ENCODE measurements at places on chromosomes 3 and 15.

DNA sequence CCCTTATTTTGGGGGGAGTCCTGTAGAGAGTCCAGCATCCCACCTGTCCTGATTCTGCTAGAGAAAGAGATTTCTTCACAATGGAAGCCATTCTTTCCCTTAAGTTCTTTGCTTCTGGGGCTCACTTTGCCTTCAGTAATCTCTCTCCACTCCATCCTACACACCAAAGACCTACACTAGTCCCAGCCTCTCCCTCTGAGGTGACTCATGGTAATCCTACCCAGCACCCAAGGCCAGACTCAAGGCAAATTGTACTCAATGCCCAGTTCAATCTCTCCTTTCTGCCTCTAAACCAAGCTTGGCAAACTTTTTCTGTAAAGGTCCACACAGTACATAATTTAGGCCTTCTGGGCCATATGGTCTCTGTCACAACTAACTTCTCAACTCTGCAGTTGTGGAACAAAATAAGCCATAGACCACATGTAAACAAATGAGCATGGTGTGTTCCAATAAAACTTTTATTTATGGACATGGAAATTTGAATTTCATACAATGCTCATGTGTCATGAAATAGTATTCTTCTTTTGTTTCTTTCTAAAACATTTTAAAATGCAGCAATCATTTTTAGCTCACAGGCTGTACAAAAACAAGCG, 72.5 kb downstream of the MRPL46 start:
- DNase-seq = no peak

GRCh38 chr15:54517366-54517765, 539.1 kb downstream of the UNC13C start:
- no peak for DNase-seq

GRCh38 chr3:11009898-11010297, 17.4 kb downstream of the SLC6A1 start:
- no peak for DNase-seq

GRCh38 chr3:71964170-71964569, 179.2 kb upstream of the PROK2 start:
- no peak for DNase-seq

GRCh38 chr3:141059816-141060215, 8.7 kb downstream of the SPSB4 start:
- no peak for DNase-seq

GRCh38 chr3:43769885-43770425, 79.2 kb downstream of the ABHD5 start:
- DNase-seq = no peak

DNA sequence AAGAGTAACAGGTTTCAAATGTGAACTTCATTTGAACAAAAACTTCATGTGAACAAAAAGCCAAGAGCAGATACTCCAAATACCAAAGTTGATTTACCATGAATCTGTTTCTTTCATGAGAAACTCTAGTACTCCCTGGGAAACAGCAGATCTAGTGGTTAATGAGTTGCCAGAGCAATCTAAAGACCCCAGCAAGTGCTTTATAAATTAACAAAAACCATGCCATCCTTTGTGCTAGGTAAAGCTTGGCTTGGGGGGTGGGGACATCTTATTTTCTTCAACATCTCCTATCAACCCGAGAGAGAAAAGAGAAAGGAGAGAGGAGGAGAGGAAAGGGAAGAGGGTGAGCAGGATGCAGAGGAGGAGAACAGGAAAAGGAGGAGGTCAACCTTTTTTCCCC, 100.7 kb downstream of the TBL1XR1 start:
- DNase-seq = no peak

- no peak for DNase-seq
Observed at GRCh38 chr3:55315396-55315795, 171.7 kb downstream of the WNT5A start.

DNA sequence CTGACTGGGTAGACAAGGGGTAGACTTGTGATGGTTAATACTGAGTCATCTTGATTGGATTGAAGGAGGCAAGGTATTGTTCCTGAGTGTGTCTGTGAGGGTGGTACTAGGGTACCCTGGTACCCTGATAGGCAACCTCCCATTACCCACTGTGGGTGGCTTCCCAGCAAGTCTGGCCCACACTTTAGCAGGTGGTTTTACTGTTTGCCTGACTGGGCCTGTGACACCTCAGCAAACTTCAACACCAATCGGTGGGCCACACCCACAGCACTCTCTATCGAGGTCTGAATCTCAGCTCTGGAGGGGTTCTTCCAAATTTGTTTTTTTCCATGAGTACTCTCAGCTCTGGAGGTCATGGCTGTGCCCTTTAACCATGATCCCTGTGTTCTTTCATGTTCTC, 24.6 kb upstream of the SH3GL3 start:
- no peak for DNase-seq

DNA sequence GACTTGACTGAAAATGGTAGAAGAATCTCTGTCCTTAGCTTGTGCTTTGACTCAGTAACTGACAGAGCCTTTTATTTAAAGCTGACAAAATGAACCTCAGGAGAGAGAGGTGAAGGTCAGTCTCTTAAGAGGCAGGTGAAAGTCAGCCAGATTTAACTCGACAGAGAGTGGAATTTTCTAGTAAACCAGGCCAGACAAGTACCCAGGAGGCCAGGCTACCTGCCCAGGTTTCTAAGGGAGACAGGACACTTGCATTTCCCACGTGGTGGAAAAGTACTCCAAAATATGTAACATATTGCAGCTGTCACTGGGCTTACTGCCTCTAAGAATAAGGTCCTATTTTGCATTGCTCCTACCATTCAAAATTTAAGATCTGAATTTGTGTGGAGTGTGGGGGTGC, 167.9 kb downstream of the FMN1 start:
- no peak for DNase-seq

DNA sequence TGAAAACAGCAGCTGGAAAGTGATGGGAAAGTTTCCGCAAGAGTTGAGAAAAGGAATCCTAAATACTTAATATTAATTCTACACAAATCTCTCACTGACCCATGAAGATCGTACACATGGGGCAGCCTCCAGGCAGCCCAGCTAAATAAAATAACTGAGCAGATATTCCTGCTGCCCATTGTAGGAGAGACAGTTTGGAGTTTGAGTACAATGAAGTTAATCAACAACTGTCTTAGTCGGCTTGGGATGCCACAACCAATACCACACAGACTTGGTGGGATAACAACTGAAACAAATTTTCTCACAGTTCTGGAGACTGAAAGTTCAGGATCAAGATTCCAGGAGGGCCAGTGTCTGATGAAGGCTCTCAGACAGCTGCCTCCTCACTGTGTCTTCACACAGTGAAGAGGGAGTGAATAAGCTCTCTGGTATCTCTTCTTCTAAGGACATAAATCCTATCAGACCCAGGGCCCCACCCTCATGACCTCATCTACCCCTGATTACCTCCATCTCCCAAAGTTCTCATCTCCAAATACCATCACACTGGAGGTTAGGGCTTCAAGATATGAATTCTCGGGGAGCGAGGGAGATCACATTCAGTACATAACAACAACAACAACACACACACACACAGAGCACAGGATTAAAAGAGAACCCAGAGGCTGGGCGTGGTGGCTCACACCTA, 9.7 kb downstream of the TRPM7 start:
- no peak for DNase-seq

DNA sequence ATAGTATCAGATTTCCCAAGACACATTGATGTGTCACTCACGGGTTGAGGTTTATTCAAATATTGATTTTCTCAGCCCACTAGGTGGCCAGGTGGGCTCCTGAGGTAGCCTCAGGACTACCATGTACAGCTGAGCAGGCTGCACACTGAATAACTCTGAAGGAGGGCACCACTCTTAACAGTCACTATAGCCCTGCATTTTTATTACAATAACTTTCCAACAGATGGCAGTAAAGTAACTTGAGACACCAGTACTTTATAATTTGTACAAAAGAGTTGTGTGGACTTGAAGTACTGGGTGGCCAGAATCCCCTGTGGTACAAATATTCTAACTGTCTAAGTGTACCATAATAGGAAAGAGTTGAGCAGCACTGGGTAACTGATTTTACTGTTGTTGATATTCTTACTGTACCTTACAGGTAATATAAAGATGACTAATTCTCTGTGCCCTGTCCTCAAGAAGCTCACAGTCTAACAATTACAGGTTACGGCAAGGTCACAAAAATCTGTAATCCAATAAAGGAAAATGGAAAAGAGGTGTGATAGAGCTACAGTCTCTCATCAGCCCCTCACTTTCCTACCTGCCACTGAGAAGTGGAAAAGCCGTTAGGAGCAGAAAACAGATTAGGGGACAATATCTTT, 76.0 kb downstream of the ETFA start:
- no peak for DNase-seq

GRCh38 chr3:99413504-99413903, 224.9 kb upstream of the COL8A1 start:
- no peak for DNase-seq

DNA sequence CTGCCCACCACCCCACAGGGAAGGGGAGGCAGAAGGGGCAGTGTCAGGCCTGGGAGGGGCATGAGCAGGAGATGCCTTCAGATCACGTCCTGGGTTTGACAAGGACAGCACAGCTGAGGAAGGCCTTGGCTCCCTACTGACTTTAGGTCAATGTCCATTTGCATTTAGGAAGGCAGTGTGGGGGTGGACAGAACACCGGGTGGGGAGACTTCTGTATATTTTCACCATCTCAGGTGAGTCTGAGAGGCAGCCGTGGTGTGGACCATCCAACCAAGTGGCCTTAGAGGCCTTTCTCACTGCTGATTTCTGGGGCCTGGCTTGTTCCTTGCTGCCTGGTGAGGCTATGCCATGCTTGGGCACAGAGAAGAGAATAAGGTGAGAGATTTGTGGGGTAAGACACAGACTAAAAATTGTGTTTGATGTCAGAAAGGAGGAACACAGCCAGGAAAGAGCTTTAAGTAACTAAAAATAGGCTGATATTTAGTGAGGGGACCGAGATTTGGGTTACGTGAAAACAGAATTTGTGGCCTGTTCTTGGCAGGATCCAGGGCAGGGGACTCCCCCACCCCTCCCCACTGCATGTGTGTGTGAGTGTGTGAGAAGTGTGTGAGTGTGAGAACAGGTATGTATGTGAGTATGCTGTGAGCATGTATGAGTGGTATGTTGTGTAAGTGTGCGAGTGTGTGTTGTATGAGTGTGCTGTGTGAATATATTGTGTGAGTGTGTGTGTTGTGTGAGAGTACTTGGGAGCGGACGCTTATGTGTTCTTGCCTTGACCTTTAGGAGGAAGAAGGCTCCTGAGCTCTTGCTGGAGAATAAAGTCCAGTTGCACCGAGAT, 11.8 kb upstream of the PLA2G4E start:
- no peak for DNase-seq

GRCh38 chr15:38651328-38652038, 86.9 kb upstream of the RASGRP1 start:
- DNase-seq = no peak

- no peak for DNase-seq
Observed at GRCh38 chr3:146491303-146491702, 21.9 kb upstream of the PLSCR2 start.

DNA sequence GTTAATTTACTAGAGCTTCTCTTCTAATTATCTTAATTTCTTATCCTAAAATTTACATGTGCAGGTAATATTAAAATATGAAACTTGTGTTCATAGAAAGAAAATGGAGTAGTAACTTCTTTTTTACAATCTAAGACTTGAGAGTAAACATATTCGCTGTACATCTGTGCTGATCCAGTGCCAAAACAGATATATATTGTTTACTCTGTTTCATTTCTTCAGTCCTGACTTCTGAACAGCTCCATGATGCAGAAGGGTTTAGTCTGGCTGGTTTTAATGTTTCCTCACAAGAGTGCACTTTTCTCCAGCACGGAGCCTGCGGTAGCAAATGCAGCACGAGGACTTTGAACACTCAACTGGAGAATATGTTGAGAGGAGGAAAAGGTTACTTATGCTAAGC, 306.8 kb downstream of the EPHA3 start:
- no peak for DNase-seq

- DNase-seq = no peak
Observed at GRCh38 chr15:33159726-33160453, 34.6 kb downstream of the FMN1 start.

- no peak for DNase-seq
Observed at GRCh38 chr15:20355256-20355868, 186.2 kb downstream of the GOLGA6L6 start.

DNA sequence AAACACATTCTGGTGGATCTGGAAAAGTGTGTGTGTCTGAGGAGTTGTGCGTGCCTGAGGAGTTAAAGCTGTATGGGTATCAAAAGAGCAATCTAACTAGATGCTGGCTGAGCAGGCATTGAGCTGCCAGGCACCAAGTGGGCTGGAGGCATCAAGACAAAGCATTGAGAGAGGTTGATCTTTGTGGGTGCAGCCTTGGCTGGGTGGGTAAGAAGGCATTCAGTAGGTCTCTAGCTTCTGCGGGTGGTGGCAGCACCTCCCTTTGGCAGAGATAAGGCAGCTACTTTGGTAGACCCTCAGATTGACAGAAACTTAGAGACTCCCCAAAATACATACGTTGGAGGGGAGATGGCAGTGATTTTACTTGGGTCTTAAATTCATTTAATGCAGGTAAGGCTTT, 15.8 kb upstream of the TMEM212 start:
- no peak for DNase-seq

DNA sequence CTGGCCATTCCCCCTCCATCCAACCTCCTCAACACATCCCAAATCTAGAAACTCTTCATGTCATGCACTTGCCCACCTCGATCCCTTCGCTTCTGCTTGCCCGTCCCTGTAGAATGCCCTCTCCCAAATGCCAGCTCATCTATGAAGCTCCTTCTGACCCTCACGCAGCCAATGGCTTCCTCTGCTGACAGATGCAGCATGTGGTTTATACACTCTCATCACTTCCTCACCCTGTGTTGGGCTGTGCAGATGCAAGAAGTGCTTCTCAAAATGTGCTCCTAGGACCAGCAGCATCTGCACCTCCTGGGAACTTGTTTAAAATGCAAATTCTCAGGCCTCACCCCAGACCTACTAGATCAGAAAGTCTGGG, 51.7 kb downstream of the SEMA5B start:
- no peak for DNase-seq

DNA sequence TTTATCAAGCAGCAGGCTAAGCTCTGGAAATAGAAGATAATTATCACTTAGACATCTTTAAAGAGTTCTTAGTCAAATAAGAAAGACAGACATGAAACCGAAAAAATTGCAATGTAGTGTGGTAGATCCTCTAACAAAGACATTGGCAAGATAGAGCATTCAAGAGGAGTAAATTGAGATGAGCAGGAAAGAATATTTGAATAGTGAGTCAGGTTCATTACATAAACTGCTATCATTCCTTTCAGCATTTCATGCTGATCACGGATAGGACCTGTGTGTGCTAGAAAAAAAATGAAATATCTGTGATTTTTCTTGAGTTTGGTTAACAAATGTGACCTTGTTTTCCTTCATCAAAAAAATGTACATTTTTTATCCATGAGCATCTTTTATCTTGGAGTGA, 460.9 kb downstream of the OTOL1 start:
- DNase-seq = no peak

- DNase-seq = peak; percentile 96
Observed at GRCh38 chr15:34239151-34239808, 14.5 kb downstream of the EMC4 start.

DNA sequence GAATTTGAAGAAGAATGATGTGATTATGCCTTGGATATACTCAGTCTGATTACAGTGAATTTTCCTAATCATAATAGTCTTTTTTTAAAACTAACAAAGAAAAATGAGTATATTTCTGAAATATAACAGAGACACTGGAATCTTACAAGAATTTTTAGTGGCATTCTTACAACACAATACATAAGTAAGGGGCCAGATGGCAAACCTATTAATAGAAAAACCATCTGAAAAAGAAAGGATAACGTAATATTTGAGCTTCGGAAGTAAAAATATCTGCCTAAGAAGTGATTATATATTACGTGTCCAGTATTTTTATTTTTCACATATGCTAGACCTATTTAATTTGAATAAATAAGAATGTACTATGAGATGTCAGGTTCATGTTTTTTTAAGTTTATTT, 452.8 kb downstream of the NAALADL2 start:
- DNase-seq = no peak

GRCh38 chr15:40192942-40193341, 32.1 kb downstream of the BUB1B start:
- DNase-seq = no peak
